ENCODE measurements at places on chromosomes 2 and 18.

- no peak for DNase-seq
Observed at GRCh38 chr2:3608373-3609278, 13.7 kb downstream of the COLEC11 start.

DNA sequence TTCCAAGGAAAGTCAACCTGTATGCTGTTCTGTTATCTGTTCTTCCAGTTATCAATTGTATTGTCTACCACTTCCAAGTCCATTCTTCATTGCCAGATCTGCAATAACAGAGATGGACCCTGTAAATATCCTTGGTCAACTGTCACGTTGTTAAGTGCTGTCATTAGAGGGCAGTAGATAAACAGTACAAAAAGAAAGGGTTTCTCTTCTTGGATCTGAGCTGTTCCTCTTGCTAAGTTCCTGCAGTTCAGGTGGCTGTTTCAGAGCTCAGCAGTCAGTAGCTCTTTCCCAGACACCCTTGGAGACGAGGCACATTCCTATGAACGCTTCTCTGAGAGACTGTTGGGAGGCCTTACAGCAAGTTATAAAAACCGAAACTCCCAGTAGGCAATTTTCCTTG is 957.1 kb upstream of the CHAC2 start:
- no peak for DNase-seq

GRCh38 chr2:132780651-132781050 is 110.6 kb upstream of the LYPD1 start:
- no peak for DNase-seq

DNA sequence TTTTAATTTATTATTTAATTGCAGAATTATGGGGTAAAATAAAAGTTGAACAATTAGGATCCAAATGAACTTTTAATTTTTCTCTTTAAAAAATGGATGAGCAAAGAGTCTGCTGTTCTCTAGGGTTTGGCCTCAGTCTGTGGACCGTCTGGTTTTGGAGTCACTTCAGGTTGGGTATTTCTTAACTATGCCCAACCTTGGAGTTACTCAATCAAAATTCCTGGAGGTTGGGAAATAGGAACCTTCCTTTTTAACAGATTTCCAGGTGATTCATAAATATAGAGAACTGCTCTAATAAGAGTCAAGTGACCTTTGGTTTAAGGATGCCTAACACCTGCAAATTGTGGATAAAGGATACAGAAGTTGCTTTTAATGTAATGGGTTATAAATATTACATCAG is 241.5 kb upstream of the GCFC2 start:
- no peak for DNase-seq

GRCh38 chr18:59851784-59852399 is 47.9 kb upstream of the PMAIP1 start:
- DNase-seq = no peak

- DNase-seq = no peak
Observed at GRCh38 chr2:239152916-239153305, 247.9 kb downstream of the HDAC4 start.

GRCh38 chr2:101030866-101031554 is 28.9 kb downstream of the RPL31 start:
- no peak for DNase-seq

DNA sequence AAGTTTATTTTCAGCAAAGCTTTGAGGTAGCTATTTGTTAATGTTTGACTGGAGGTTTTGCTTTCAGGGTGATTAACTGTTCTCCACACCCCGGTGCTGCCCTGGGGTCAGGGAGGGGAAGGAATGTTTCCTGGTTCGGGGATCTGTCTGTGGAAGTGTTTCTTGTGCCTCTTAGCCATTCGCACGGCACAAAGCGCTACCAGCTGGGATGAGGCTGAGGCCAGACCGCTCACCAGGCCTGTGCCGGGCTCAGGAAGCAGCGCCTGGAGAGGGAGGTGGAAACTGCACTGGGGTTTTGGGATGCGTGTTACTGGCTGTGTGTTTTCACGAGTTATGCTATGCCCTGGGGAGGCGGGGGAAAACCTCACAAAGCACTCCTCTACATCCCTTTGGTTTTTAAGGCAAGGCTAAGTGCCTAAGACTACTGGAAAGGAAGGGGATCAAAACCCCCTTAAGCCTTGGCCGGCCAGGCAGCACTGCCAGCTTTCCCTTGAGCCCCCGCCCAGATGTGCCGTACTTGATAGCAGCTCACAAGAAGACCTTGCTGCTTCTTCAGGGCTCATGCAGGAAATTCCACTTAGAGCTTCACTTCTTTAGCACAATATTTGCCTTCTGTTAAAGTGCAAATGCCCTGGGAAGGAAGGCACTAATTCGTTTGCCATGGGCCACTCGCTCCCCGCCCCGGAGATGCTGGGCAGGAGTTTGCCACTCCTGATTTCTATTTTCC is 65.7 kb upstream of the CNGA3 start:
- no peak for DNase-seq

- DNase-seq = no peak
Observed at GRCh38 chr2:17479875-17480274, 38.4 kb downstream of the RAD51AP2 start.

- DNase-seq = no peak
Observed at GRCh38 chr18:69697069-69697468, 250.6 kb downstream of the CD226 start.

- no peak for DNase-seq
Observed at GRCh38 chr18:26614374-26614773, 66.0 kb upstream of the KCTD1 start.
